ENCODE measurements at places on chromosomes 4 and X. TPM values are rescaled to one million over a fixed set of nuclear protein-coding genes. Genes with fewer than 3 reads are reported as not detected.

The TRPC5OS gene
- total RNA-seq = not detected

The GAB3 gene
- 2.1 TPM for total RNA-seq

The FRMD7 gene
- total RNA-seq = not detected

The GC gene
- not detected for total RNA-seq

The ASB9 gene
- 1.3 TPM for total RNA-seq

The DCHS2 gene
- total RNA-seq = 12.2 TPM

The WDR17 gene
- total RNA-seq = 60.2 TPM

The AMELX gene
- not detected for total RNA-seq

The CPE gene
- total RNA-seq = 380 TPM

The PAGE2 gene
- total RNA-seq = not detected

The CLGN gene
- total RNA-seq = 5.3 TPM

The GPR82 gene
- not detected for total RNA-seq

The SUPT20HL1 gene
- total RNA-seq = not detected

The ASMT gene
- 0.45 TPM for total RNA-seq

The SULT1B1 gene
- total RNA-seq = 0.64 TPM

The RIPPLY1 gene
- total RNA-seq = not detected

The SHROOM4 gene
- total RNA-seq = 3.7 TPM

The GCNA gene
- 4.5 TPM for total RNA-seq

The REPS2 gene
- 16.2 TPM for total RNA-seq

The GLOD5 gene
- total RNA-seq = not detected
